ENCODE measurements at places on chromosomes 7 and 10. TPM values are rescaled to one million over a fixed set of nuclear protein-coding genes. Genes with fewer than 3 reads are reported as not detected.
A peak's percentile ranks its signal among the peaks of the same experiment; 100 is the strongest.

The RARRES2 gene
- total RNA-seq: 161 TPM

The WIPF3 gene
- total RNA-seq: 0.35 TPM

- DNase-seq: no peak
Observed at GRCh38 chr7:158532093-158532627, 55.5 kb downstream of the PTPRN2 start.

DNA sequence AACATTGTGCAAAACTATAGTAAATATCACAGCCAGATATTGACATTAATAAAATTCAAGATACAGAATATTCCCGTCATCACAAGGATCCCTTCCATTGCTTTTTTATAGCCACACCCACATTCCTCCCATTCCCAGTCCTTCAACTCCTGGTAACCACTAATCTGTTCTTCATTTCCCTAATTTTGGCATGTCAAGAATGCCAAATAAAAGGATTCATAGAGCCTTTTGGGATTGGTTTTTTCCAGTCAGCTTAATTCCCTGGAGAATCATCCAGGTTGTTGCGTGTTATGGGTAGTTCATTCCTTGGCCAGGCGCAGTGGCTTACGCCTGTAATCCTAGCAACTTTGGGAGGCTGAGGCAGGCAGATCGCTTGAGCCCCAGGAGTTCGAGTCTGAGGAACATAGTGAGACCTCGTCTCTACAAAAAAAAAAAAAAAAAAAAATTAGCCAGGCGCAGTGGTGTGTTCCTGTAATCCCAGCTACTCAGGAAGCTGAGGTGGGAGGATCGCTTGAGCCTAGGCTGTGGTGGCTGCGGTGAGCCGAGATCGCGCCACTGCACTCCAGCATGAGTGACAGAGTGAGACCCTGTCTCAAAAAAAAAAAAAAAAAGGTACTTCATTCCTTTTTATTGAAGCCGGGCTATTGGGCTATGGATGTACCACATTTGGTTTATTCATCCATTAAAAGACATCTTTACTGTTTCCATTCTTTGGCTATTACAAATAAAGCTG, 2.7 kb downstream of the OGDH start:
- peak; percentile 27 for DNase-seq

- no peak for DNase-seq
Observed at GRCh38 chr10:132540456-132540855, 2.9 kb downstream of the INPP5A start.

The EN2 gene
- 0.05 TPM for total RNA-seq

GRCh38 chr10:105113666-105114065, 472.6 kb downstream of the SORCS3 start:
- no peak for DNase-seq

DNA sequence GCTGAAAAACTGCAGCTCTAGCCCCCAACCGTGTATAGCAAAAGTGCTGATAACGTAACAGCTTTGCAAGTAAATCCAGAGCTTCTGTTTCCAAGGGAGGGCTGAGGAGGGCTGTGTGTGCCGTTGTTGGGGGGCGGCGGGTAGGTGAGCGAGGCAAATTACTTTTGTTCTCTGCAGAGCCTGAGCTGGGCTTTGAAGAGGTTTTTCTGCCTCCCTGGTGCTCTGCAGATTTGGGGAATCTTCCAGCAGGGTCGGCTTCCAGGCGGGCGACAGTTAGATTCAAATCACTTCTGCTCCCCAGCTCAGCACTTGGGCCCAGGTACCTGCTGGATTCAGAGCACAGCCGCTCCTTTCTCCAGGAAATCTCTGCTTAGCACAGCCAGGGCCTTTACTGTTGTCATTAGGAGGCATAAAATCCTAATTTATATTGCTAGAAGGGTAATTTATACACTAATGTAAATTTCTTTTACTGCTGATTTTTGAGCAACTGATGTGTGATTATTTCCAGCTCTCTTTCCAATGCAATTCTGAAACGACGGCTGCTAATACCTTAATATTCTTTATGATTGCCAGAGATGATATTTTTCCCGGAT, 442.4 kb downstream of the TYW1 start:
- no peak for DNase-seq

- DNase-seq: no peak
Observed at GRCh38 chr10:129946859-129947258, 17.2 kb downstream of the EBF3 start.

The AKR1C8 gene
- 0.05 TPM for total RNA-seq

The EBLN1 gene
- not detected for total RNA-seq

The SPDYE1 gene
- not detected for total RNA-seq

DNA sequence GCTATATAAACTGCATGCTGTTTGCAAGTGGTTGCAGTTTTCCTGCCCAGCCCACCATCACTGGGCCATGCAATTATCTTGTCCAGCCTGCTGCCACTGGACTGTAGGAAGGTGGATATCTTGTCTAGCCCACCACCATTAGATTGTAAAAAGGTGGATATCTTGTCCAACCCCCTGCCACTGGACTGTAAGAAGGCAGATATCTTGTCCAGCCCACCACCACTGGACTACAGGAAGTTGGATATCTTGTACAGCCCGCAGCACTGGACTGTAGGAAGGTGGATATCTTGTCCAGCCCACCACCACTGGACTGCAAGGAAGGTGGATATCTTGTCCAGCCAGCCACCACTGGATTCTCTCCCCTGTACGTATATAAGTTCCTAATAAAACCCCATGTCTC, 69.8 kb downstream of the SKAP2 start:
- no peak for DNase-seq

The PILRB gene
- total RNA-seq: 17.6 TPM

The CALHM3 gene
- not detected for total RNA-seq

The C10orf143 gene
- total RNA-seq: not detected

The PGAM2 gene
- 0.15 TPM for total RNA-seq

DNA sequence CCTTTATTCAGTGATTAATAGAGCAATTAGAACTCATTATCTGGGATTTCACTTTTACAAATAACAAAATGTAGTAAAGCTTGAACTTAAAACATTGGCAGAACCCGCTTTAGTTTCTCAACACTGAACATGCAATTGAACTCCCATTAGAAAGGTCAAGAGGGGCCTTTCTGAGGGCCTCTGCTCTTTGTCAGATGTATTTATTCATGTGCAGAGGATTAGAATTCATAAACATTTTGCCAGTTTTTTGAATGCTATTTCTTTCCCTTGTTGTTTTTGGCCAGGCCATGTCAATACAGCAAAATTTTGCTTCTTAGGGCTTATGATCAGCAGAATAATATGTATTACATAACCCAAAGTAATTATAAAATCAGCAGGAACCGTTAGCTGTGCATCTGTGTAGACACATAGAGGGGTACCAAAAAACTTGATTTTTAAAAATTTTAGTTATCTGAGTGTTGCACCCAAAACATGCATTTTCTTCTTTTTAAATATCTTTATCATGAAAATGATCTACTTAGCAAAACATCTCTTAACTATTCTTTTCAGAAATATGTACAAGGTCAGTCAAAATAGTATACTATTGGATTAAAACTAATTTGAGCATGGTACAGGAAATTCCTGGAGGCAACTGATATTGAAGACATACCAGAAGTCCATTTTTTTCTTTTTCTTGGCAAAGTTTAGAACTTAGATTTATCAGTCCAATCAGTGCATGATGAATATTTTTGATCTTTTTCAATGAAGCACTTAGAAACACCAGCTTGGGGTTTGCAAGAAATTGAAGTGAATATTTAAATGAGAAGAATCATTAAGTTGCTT, 177.5 kb downstream of the TWIST1 start:
- DNase-seq: no peak

GRCh38 chr7:88092676-88092999, 127.2 kb downstream of the SRI start:
- no peak for DNase-seq

DNA sequence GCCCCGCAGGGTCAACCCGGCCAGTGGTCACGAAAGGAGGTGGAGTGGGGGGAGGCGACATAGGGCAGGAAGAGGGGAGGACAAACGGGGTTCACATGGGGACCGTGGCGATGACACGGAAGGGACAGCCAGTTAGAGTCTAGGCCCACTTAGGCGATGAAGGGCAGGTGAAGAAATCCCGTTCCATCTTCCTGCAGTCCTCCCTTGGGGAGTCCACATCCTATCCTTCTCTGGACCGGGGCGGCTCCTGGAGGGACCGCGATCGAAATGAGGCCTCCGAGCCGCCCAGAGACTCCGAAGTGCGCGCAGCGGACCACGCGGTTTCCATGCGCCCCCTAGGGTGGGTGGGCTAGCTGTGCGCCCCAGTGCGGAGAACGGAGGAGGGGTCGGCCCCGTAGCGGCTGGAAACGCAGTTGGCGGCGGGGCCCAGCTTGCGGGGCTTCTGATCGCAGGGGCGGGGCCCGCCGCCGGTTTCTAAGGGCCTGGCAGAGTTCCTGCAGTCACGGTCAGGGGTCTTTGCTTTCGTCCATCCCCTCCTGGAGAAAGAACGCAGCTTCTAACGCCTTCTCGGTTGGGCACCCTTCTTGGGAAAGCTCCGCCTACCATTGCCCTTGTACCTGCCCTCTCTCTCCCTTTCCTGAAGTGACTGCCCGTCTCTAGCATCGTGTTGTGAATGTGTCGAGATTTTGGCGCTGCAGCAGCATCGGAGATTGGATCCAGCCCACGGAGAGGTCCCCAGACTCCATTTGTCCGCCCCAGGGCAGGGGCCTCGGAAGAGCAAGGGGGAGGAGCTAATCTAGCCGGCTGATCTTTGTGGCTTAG, 17.9 kb upstream of the TMEM225B start:
- DNase-seq: peak; percentile 30
